ENCODE measurements at places on chromosomes 6 and 20.

- DNase-seq, result peak; percentile 12
Measured at GRCh38 chr6:40894962-40895799, 143.8 kb downstream of the UNC5CL start.

GRCh38 chr6:11209369-11209768 is 23.1 kb downstream of the NEDD9 start:
- no peak for DNase-seq

- DNase-seq, result peak; percentile 38
Measured at GRCh38 chr6:147159536-147160374, 44.5 kb upstream of the STXBP5 start.

DNA sequence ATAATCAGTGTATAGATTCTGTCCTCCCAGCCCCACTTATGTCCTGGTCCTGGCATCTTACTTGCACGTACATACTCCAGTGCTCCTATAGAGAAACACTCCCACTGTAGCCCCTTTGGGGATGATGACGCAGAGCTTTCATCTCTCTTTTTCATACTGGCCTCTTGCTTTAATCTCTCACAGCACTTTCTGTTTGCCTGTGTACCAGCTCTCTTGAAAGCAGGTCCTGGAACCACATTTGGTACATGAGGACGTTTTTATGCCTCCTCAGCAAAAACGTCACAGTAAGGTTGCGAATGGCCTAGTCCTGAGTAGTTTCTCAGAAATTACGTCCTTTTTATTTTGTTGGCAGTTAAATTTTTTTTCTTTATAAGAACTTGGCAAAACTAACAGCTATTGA is 10.8 kb downstream of the L3MBTL3 start:
- DNase-seq, result no peak

DNA sequence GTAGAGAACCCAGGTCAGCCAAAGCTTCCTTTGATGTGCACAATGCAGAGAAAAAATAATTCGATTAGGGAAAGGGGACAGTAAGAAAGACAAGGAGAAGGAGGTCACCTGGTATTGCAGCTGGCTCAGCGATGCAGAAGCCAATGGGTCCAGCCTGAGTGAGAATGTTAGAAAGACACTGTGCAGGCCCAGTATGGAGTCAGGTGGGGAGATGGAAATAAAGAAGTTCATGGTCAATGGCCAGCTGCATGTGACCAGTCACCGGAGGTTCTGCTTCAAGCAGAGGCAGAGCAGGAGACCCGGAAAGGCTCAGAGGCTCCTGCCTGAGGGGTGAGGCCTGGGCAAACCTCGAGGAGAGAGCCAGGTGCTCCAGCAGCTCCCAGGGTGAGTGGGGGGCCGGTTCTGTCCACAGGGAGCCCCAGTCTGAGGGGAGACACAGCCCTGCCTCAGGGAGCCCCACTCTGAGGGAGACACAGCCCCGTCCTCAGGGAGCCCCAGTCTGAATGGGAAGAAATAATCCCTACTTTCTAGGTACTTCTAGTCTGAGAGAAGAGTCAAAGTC is 51.3 kb downstream of the LRFN2 start:
- DNase-seq, result no peak

- DNase-seq, result peak; percentile 90
Measured at GRCh38 chr6:27684264-27685211, 211.6 kb upstream of the ZNF184 start.

DNA sequence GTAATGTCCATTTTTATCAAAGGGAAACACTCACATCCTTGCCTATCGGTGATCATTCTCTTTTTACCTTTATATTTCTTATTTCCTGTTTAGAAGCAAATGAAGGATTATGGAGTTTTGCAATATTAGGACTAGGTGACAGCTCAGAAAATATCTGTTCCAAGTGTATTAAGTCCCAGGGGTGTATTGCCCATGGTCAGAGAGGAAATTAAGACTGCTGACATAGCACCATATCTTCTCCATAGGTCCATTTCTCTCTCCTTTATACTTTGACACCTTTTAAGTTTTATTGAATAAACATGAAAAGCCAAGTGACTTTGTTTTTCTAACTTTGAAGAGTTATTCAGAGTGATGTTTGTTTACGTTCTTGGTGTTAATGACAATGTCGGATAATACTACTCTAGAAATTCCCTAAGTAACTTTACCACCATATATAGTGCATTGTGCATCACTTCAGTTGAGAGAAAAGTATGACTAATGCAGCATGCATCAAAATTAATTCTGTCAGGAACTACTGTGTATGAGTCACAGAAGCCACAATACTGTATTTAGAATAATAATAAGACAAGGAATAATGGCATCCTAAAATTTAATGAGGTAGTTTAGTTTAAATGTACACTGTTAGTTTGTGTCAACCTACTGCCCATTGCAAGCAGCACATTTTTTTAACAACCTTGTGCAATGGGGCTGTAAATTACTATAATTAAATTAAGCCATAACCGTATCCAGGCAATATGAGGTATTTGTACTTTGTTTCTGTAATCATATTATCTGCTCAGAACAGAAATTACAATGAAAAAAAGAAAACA is 474.4 kb upstream of the RNF217 start:
- DNase-seq, result no peak

GRCh38 chr6:5403609-5404008 is 142.3 kb downstream of the FARS2 start:
- DNase-seq, result peak; percentile 38

- DNase-seq, result no peak
Measured at GRCh38 chr6:39889229-39889628, 45.0 kb downstream of the MOCS1 start.

GRCh38 chr20:62133864-62134263 is 9.3 kb downstream of the PSMA7 start:
- no peak for DNase-seq

- no peak for DNase-seq
Measured at GRCh38 chr20:18835466-18836256, 22.1 kb downstream of the SCP2D1 start.

Data from hematopoietic multipotent progenitor cell treated with erythropoietin and hydrocortisone succinate and interleukin-3 and kit ligand, for 8 days (in vitro differentiated cells).